ENCODE measurements at places on chromosomes 4 and X.

- DNase-seq: no peak
Observed at GRCh38 chr4:107183155-107183774, 147.2 kb upstream of the DKK2 start.

DNA sequence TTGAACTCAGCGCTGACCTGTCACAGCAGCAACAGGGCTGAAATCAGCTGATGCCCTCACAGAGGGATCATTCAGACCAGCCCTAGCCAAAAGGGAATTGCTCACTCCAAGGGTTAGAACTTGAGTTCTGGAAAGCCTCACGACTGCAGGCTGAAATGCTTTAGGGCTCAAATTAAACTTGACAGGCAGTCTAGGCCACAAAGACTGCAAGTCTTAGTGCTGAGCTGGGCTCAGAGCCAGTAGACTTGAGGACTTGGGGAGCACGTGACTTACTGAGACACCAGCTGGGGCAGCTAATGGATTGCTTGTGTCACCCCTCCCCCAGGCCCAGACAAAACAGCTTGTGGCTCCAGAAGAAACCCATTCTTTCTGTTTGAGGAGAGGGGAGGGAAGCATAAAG is 119.0 kb upstream of the SLC6A14 start:
- DNase-seq: no peak

DNA sequence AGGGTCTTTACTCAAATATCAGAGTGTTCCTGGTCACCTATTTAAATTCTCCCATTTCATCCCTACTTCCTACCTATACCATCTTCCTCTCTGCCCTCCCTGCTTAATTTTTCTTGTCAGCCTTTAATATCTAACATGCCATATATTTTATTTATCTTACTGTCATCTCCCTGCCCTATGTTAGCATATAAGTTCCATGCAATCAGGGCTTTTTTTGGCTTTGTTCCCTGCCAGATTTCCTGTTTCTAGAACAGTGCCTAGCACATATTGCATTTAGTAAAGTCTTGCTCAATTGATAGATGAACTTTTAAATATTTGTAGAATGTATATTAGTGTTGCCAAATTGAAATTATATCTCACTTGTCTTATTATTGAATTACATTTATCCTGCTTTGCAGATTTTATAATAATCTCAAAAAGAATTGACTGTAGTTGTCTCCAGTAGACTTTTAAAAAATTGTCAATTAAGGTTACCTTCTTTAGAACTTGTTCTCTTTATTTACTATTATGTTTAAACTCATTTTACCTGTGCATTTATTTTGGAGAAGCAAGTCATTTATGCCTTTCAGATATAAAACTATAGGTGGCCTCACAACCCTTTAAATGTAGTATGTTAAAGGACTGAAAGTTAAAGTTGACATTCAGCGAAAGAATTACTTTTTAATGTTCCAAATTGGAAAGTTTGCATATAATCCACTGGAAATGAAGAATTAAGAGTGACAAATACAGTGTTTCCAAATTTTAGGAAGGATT is 108.2 kb upstream of the BMPR1B start:
- no peak for DNase-seq

GRCh38 chr4:119794113-119794512 is 165.5 kb upstream of the PDE5A start:
- DNase-seq: no peak

DNA sequence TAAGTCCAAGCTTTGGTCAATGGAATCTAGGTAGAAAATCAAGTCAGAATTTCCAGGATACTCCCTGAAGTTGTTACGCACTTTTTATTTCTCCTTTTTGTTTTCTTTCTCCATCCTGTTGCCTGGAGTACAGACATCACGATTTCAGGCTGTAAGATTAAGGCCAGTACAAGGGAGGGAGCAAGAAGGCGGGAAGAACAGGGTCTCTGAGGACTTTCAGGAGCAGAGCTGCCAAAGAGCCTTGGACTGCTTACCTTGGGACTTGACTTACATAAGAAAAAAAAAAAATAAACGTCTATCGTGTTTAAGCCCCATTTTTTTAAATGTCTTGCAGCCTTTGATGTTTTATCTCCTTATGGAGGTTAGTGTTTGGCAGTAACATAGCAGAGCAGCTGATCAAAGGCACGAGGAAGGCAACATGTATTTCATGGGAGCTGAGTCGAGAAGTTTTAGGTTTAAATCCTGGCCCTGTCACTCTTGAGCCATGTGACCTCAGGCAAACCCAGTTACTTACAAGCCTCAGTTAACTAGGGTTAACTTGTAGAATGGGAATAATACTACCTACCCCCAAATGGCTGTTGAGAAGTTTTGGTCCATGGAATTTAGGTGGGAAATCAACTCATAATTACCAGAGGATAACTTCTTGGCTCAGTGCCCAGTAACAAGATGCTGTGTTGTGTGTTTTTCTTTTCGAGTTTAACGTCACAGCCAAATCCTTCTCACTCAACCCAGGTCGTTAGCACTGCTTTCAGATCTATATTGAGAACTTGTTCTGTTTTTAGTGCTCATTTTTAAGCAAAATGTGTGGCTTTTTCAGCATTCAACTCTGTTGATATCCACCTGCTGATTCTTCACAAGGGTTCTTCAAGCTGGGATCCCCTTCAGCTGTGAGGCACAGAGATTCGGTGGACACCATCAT is 106.8 kb downstream of the CLNK start:
- DNase-seq: no peak

DNA sequence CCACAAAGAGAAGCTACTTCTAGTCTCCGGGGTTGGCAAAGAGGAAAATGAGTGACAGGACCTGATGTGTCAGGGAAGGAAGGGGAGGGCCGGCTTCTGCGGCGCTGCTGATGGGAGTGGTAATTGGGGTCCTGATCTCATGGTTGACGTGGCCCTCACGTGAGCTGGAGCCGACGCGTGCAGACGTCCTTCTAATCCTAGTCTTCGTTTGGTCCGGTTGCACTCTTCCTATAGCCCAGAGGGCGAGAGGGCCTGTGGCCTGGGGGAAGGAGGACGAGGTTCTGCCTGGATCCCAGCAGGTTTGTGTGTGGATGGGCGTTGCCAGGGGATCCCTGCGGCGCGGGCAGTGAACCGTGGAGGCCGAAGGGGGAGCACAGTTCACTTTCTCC is at the start of gene ARMCX1:
ARMCX1 (plus strand) TSS at position 186 of the 389 bp plus-strand sequence. CDS start 2,384 bp downstream, outside the sequence.
- peak; percentile 2 for DNase-seq

All from T-cell (primary cell).